Suppressor macrophage treated with lipopolysaccharide for 1 hour (primary cell): ENCODE measurements at places on chromosomes 16 and 17.

GRCh38 chr16:1963806-1964505 lies 670 bp downstream of the RPS2 start:
- DNase-seq = peak; percentile 55

DNA sequence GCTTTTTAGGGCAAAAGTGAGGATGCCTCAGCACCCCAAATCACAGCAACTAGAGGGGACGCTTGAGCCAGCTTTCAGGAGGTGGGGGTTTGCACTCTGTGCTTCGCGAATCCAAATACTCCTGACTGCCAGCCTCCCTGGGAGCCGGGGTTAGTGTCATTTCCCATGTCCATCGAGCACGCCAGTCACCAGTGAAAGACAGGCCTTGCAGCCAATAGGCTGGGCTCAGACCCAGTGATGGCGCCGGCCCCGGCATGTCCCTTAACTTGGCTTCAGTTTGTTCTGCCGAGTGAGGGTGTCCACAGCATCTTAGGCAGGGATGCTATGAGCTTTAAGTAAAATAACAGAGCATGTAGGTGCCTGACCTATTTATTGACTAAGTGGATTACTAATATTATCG lies 50.9 kb upstream of the CDC42EP4 start:
- no peak for DNase-seq

- no peak for DNase-seq
These were observed 71.1 kb downstream of the BANP start for GRCh38 chr16:88022076-88023042.

- no peak for DNase-seq
These were observed 26.7 kb downstream of the BBS2 start for GRCh38 chr16:56493126-56493525.

DNA sequence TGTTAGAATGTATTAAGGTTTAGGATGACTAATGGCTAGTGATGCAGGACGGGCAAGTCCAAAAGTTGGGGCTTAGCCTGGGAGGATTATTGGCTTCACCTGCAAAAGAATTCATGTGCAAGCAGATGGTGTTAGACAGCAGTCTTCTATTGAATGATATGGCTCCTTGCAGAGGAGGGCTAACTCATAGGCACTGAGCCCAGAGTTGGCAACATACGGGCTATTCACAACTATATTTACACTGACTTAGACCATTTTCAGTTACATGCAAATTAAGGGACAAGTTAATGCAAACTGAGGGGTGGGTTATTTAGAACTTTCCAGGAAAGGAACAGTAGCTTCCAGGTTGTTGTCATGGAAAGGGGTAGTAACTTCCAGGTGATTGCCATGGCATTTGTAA lies 1017.1 kb upstream of the EEF2KMT start:
- DNase-seq = no peak

DNA sequence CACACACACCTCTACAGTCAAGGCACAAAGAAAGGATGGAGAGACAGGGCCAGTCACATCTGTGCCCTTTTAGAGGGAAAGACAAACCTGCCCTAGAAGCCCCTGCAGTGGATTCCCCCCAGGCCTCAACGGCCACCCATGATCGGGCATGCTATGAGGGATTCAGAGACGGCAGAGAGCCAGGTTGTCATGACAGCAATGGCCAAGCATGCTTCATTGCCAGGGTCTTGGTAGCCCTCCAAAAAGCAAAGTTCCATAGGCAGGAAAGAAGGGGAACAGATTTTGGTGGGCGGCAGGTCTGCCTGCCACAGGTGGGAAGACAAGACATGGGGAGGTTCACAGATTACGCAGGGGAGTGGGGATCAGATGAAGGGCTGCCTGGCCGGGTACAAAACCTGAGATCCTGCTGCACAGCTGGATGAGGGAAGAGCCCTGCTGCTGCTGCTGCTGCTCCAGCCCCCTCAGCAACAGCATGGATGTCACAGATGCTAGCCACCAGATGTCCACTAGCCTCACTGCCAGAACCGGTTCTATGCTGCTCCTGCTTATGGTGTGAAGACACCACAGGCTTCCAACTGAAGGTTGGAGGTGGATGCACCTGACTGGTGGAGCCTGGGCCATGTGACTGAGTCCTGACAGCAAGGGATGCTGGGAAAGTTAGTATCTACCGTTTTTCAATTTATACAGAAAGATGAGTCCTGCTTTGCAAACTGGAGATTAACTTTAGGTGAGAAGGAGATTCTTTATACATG lies 17.8 kb downstream of the ACTG1 start:
- no peak for DNase-seq

DNA sequence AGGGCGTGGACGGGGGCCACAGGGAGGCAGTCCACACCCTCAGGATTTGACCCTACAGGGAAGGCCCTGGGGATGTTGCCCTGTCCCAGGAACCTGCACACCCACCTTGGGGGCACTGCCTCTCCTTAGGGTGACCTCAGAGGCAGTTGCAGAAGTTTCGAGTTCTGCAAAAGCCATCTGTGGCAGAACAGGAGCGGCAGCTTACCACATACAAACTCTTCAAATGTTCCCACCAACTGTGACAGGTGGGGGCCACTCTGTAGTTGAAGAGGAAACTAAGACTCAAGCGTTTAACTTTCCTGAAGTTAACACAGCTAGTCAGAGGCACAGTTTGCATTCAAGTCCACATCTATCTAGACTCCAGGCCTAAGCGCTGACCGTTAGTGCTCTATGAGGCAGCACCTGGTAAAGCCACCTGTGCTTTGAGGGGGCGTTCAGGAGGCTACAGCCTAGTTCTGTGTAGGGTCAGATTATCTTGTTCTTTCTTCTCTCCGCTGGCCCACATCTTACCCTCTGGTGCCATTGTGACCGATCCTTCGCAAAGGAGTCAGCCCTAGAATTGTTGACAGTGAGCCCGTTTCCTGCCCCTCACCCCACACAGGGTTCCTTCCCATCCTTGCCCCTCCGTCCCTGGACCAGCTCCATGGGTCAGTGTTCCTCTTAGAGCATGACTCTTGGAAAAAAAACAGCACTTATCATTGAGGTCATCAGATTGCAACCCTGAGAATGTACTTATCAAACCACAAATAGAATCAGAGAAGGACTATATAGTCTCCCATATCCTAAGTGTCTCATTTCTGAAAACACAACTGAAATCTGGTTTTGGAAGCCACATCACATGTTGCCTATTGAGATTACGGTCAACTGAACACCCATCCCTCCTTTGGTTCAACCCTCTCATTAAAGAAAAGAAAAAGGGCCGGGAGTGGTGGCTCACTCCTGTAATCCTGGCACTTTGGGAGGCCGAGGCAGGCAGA lies 45.4 kb downstream of the CDH1 start:
- no peak for DNase-seq

DNA sequence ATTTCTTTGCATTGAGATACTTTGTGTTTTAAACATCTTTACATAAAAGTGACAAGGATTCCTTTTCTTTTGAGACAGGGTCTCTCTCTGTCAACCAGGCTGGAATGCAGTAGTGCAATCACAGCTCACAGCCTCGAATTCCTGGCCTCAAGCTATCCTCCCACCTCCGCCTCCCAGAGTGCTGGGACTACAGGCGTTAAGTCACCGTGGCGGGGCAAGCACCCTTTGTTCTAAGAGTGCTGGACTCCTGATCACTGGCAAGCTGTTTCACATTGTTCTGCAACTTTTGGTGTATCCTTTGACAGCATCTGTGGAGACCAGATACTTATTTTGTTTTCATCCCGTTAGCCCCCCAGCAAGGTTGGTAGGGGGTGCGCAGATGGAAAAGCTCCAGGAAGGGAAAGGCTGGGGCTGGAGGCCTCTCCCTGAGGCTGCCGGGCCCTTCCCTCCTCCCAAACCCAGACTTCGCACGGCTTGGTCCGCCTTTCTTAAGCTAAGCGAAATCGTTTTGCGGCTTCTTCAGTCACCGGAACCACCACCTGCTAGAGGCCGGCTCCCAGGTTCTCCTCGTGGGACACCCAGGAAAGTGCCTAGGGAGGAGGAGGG lies 1.1 kb downstream of the ST6GALNAC2 start:
- no peak for DNase-seq

GRCh38 chr17:11986942-11987329 lies 10.3 kb downstream of the ZNF18 start:
- DNase-seq = peak; percentile 17

DNA sequence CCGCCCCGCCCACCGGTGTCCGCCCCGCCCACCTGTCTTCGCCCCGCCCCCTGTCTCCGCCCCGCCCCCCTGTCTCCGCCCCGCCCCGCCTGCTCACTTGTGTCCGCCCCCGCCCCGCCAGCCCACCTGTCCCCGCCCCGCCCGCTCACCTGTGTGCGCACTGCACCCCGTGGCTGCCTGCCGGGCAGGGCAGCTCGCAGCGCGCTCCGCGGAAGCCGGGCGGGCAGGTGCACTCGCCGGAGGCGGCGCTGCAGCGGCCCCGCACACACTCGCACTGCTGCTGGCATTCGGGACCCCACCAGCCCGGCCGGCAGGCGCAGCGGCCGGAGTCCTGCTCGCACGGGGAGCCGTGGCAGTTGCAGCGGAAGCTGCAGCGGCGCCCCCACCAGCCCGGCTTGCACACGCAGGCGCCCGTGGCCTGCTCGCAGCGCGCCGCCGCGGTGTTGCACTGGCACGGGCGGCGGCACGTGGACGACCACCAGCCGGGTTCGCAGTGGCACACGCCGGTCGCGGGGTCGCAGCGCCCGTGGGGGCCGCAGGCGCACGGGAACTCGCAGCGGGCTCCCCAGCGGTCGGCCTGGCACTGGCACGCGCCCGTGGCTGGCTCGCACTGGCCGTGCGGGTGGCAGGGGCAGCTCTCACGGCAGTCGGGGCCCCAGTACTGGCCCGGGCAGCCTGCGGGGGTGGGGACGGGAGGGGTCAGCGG lies 2.1 kb downstream of the SCARF1 start:
- DNase-seq = no peak

GRCh38 chr17:55454906-55455474 lies 33.4 kb upstream of the MMD start:
- DNase-seq = no peak

GRCh38 chr17:71458322-71458721 lies 662.5 kb upstream of the SOX9 start:
- no peak for DNase-seq

GRCh38 chr17:83144421-83145357 lies 65.3 kb downstream of the METRNL start:
- DNase-seq = no peak

GRCh38 chr17:62727916-62728672 lies 80.0 kb downstream of the MARCHF10 start:
- DNase-seq = no peak

DNA sequence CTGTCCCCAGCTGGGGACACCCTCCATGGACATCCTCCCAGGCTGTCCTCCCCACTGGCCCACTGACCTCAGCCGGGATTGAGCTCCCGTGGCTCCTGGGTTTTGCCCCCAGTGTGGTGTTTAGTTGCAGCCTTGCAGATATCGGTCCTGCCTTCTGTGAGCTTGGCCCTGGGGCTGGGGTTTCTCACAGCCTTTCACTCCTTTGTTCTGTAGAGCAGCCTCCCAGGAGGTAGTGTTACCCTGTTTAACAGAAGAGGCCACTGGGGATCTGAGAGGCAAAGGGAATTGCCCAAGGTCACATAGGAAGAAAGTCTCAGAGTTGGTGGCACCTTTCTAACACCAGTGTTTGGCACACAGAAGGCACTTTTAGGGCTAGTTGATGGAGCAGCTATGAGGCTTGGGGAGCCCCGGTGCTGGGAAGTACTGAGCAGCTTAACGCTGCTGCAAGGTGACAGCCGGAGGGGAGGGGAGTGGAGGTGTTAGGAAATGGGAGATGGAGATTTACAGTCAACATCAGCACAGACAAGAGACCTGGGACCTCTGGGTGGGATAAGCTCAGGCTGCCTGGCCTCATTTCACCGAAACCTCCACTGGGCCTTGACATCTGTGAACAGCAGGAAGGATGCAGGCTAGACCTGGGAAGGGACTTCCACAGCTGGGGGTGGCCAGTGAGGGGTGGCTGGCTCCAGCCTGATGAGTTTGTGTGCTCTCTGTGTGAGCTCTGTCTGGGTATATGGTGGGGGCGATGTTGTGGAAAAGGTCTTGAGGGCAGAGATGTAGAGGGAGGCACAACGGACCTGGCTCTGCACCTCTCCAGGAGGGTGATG lies 26.1 kb downstream of the CACNA1G start:
- DNase-seq = no peak

DNA sequence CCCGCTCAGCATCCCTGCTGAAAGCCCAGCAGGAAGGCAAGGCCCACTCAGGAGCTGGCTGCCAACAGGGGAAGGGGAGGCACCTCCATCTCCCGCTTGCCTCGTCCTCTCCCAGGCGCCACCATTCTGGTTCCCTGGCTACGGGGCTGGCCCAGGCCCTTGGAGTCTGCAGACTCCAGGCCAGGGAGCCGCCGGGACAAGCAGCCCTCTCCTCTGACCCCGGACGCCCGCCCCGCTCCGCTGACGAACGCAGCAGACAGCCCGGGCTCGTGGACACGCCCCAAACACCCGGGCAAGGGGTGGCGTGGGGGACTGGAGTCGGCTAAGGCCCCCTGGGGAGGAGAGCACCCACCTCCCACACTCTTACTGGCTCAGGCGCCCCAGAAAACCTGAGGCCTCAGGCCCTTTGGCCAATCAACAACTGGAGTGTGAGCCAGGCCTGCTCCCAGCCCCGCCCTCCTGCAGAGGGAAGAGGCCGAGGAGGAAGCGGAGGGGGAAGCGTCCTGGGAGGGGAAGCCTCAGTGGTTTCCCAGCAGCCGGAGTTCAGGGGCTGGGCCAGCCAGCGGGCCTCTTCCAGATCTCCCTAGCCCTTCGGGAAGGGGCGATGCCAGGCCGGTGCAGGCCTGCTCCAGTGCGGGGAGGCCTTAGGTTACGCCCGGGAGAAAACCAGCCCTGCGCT lies 4.2 kb downstream of the MNT start:
- DNase-seq = peak; percentile 96

DNA sequence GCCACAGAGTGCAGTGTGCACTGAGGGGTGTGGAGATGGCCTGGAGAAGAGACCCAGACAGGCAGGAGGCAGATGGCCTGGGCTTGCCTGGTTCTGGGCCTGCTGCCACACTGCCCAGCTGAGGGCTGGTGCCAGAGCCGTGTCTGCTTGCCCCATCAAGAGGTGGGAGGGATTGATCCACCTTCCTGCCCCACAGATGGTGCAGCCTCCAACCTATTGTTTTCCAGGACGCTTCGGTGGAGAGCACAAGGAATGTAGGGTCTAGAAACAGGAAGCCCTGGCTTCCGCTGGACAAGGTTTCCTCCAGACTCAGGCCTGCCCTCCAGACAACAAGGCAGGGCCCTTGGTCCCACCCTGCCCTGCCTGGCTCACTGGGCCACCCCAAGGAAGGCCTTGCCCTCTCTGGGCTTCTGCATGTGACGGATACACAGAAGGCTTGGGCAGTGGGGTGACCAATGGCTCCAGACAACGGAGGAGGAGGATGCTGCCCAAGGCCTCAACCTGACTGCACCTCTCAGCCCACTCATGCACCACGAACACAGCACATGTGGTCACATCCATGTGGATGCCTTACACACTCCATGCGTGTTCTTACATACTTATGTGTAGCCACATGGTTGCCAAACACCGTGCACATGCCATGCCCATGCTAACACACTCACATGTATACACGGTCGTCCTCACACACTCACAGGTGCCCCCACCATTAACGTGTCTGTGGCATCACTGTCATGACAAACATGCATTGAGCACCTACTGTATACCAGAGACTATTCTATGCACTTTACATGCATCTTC lies 6.5 kb upstream of the CDH5 start:
- DNase-seq = no peak

DNA sequence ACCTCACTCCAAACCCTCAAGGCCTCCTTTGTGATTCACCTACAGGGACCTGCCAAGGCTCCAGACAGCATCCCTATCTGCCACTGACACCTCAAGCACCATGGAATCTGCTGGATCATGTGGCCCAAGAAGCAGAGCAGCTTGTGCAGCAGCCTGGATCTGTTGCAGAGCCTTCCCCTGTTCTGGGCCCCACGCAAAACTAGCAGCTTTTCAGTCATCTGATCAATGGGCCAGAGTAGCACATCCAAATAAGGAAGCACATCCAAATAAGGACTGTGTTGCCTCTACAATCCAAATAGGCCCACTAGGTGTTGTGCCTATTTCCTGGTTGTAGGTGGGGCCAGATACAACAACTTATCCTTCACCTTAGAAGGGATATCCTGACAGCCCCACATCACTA lies 97.1 kb upstream of the GNAO1 start:
- no peak for DNase-seq
